ENCODE measurements at places on chromosomes 13 and 19.

DNA sequence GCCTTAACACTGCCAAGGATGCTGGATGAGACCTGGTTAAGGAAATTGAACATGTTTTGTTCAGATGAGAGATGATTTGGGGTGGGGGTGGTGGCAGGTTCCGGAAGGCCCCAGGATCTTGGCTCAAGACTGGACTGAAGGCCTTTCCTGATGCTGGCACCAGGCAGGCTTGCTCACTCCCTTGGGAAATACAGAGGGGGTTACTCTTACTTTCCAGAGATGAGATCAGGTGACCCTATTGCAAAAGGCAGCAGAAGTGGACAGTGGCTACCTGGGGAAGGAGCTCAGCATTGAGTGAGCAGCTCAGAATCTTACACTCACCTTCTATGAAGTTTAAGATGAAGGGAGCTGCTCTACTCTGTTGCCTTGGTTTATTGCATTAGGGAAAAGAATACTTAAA, 10.8 kb downstream of the GATAD2A start:
- no peak for DNase-seq

- DNase-seq = no peak
Measured at GRCh38 chr13:79462895-79463294, 18.1 kb upstream of the NDFIP2 start.

- no peak for DNase-seq
Measured at GRCh38 chr13:36129539-36129938, 1.6 kb downstream of the DCLK1 start.

GRCh38 chr19:41866284-41866683, 6.2 kb downstream of the RPS19 start:
- no peak for DNase-seq

DNA sequence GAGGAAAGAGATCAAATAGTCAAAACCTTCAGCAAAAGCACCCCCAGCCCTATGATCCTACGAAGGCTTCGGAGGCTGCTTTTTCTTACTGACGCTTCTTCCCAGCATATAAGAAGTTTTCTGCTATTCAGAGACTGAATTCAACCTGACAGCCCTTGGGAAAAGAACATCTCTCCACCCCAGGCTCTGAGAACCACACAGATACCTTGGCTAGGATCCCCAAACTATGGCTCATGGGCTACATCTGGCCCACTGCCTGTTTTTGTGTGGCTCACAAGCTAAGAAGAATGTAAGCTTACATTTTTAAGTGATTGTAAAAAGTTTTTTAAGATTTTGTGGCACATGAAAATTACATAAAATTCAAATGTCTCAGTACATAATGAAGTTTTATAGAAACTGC, 3.0 kb downstream of the SLC15A1 start:
- no peak for DNase-seq

DNA sequence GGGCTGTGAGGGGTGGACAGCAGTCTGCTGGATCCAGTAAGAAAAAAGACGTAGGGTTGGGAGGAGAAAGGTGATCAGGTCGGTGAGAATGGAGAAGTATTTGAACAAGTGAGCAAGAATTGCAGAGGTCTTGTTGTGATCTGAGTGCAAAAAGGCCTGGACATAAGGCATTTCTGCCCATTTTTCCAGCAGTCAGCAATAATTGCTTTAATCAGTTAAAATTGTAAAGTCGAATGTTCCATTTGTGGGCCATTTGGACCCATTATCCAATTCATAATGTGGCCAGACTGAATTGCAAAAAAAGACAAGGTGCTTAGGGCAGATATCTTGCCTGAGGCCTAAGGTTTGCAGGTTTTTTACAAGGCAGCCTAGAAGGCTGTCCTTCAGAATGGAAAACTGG, 86.1 kb downstream of the ZNF737 start:
- DNase-seq = no peak
